ENCODE measurements at places on chromosomes 4 and X.

DNA sequence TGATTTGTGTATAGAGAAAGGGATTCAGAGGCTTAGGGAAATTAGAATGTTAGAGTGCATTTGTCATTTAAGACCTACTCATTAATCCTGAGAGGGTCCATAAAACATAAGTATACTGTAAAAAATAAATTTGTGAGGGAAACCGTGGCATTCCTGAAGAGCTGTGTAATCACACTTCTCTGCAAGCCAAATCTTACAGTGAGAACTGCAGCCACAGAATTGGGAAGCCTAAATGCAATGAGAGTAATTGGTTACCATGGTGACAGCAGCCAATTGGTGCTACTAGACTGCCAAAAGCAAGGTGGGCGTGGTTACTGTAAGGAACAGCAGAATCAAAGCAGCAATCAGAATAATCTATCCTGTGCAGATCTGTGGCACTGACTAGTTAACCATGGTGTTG is 345.2 kb upstream of the GRID2 start:
- DNase-seq = no peak

- DNase-seq = no peak
These were observed 6.7 kb downstream of the SLC7A11 start for GRCh38 chr4:138235419-138235952.

DNA sequence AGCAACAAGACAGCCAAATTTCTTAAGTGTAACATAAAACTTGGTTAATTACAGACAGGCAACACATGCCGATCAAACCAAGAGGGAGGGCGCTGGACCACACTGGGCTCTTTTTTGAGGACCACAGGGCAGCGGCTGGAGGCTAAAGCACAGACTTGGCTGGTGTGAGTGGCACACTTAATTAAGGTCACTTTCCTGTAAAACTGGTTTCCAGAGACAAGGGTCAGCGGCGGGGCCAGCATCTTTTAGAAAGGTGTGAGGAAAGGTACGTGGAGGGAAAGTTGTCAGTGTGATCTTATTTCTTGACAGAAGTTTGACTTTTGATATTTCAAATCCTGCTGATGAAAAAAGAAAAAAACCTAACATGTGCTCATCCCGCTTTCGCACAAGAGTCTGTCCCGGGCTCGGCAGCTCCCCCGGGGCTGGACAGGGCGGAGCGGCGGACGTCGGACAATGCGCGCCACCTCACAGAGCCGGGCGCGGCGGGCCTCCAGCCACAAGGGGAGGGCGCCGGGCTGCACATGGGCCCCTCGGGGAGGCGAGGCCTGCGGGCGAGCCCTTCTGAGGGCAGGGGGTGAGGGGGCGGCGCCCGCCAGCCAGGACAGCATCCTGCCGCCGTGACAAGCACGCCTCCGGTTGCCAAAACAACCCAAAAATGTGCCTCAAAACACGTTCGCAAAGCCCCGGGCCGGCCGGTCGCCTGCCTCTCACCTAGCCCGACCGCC is 660 bp upstream of the HSPA4L start:
- DNase-seq = no peak

DNA sequence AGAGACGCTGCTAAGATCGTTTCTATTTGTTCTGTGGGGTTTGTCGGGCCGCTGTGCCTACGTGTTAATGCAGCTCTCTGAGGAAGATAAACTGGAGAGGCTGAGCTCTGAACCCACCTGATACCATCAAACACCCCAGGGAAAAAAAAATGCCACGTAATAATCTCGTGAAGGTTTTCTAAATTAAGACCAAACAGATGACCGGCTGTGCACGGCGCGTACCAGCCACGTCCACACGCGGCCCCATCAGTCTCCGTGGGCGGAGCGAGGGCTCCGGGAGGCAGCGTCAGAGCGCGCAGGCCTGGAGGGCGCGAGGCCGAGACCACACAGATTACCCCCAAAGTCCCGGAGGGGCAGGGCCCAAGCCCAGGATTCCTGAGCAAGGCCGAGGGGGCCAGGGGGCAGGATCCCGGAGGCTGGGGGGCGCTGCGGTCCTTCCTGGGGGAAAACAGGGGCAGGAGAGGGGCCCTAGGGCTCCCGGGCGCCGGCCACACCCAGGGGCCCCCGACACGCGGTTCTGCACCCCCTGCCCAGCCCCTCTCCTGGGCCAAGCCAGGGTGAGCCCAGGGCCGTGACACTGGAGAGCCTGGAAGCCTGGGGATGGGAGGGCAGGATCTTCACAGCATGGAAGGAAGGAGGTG is 91.9 kb downstream of the FAM53A start:
- no peak for DNase-seq

DNA sequence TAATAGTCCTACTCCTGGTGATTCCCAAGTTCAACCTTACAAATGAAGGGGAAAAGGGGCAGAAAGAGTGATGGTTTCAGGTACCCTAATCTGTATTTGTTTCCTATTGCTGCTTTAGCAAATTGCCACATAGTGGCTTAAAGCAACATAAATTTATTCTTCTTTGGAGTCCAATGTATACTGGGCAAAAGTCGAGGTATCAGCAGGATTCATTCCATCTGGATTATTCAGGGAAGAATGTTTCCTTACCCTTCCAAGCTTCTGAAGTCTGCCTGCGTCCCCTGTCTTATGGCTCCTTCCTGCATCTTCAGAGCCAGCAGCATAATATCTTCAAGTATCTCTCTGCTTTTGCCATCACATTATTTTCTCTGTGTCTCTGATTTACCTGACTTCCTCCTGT is 10.3 kb upstream of the BST1 start:
- DNase-seq = no peak

DNA sequence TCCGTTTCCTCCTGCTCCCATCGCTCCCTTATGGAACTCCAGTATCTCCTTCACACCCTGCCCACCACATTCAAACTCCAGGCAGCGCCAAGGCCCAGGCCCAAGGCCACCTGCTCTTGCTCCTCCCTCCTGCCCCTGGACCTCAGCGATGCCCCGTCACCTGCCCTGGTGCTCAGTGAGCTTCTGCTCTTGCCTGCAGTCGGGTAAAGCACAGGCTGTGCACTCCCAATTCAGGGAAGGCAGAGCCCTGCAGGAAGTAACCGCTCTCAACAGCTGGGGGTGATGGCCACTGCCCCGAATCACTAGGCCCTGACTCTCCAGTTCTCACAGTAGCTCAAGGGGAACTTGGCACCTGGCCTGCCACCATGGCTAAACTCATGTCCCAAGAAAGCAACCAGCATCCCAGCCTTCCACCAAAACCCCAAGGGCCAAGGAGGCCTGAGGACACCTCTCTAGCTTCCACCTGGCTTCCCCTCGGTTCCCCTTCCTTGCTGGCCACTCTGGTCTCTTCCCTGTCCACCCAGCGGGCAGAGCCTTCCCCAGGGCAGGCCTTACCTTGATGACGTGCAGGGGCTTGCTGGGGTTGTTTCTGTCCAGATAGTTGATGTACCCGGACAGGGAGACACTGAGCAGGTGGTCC is 29.3 kb downstream of the WDR1 start:
- no peak for DNase-seq

DNA sequence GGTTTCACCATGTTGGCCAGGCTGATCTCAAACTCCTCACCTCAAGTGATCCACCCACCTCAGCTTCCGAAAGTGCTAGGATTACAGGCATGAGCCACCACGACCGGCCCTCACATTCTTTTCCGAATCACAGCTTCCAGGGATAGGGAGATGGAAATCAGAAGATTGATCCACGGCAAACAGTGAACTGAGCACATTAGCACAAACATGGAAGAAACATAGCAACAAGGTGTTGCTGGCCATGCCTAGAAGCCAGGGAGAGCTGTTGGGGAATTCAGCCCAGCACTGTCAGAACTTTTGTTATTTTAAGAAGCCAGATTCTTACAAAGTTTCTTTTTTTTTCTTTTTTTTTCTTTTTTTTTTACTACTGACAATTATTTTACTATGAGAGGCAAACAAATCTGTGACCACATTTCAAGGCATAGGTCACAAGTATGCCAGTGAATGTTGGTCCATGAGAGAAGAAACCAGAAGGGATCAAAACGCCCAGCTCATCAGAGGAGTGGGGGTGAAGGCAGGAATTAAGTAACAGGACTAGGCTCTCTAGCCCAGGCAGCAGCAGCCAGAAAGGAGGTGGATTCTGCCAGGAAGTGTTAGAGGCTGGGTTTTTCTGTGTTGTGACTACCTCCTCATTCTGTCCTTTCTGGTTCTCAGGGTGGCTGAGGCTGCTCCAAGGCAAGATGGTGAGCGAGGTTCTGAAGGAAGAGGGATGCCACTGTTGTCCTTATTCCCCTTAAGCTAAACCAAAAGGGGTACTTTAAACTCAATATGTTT is 44.1 kb downstream of the TEC start:
- no peak for DNase-seq
